Stimulated activated naive B cell treated with anti-CD40 and anti-IgM and Interleukin-4, amounts not matched to agents 10 μg/mL and 1 μg/mL and 100 μg/mL, for 72 hours (primary cell): ENCODE measurements at places on chromosomes 11 and 22.

DNA sequence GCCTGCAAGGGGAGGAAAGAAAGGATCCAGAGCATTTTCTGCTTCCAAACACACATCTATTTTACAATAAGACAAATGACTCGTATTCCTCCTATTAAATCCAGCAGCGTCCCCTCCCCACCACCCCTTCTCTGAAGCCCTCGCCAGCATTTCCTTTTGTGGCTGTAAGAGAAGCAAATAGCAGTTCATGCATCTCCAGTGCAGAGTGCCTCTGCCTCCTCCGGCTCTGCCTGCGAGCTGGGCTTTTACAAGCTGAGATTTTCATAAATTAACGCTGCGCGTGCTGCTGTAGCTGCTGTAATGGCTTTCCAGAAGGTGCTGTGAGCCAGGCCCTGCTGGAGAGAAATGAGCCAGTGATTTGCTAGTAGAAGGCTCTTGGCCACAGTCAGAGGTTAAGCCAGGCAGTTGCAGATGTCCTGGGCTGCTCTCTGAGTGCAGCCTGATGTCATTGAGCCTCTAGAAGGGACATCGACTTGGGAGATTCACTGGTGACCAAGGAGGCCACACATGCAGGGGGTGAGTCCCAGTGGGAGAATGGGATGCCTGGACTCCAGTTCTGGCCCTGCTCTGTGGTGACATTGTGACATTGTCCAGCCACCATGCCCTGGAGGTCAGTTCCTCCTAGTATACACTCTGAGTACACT is 134.5 kb upstream of the NAV2 start:
- no peak for DNase-seq

- no peak for DNase-seq
These were observed 2.5 kb upstream of the TPST2 start for GRCh38 chr22:26592421-26592891.

GRCh38 chr11:83392556-83392955 is 106.4 kb upstream of the CCDC90B start:
- no peak for DNase-seq

- no peak for DNase-seq
These were observed 14.2 kb downstream of the DTX4 start for GRCh38 chr11:59186130-59186594.

- no peak for DNase-seq
These were observed 120.4 kb downstream of the PHF21B start for GRCh38 chr22:44889255-44889878.

- DNase-seq = no peak
These were observed 1083.1 kb downstream of the LRRC4C start for GRCh38 chr11:40376331-40376730.

- no peak for DNase-seq
These were observed 3.8 kb downstream of the ARFGAP2 start for GRCh38 chr11:47172740-47173336.

DNA sequence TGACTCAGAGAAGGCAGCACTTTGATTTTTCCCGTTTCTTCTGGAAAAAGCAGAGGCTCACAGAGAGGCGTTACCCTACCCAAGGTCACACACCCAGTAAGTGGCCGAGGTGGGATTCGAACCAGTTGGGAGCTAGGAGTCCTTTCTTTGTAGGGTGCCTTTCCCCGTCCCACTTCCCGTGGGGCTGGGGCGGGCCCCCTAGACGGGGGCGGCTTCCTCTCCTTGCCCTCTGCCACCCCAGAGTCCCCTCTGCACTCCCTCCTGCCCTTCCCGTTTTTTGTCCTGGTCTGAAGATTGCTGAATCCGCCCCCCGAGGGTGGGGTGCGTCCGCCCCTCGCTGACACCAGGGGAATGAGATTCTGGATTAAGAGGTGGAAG is 747 bp downstream of the TPCN2 start:
- DNase-seq = peak; percentile 15

DNA sequence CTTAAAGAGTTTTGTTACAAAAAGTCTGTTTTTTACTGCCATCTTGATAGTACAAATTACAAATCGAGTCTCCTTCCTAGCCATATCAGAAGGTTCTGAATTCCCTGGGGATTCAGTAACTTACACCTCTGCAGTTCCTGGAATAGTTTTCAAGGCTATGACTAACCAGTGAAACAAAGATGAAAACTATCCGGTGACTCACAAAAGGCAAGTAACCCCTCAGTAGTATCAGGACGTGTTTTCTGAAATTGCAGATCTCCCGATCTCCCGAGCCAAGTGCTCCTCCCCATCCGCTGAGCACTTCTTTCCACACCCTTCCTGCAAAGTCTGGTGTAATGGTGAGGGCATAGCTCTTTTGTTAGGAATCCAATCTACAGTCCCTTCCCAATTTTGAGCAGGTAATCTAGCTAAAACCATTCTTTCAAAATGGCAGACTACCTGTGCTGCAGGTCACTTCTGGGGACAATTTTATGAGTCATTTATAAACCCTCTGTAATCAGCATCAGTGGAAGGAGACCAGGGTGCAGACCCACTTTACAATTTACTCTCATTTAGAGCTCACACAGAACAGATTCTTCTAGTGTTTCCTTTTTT is 7.7 kb downstream of the E2F8 start:
- no peak for DNase-seq

DNA sequence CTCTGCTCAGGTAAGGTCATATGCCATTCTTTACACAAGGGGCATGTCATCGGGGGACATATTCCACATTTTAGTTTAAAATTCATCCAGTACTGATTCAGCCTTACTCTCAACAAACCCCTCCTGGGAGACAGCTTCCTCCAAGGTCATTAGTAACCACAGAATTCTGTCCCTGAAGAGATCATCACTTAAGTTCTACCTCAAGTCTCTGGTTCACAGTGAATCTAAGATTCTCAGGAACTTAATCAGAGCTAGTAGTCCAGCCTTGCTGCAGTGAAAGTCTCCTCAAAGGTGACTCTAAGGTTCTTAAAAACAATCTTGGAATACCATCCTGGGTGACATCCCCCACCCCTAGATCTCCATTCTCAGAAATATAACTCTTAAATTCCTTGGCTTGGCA is 18.9 kb upstream of the GDPD4 start:
- DNase-seq = no peak

GRCh38 chr22:45159652-45160462 is 3.9 kb upstream of the NUP50 start:
- DNase-seq = no peak

- DNase-seq = no peak
These were observed 3.3 kb upstream of the KMT5B start for GRCh38 chr11:68216171-68216938.

DNA sequence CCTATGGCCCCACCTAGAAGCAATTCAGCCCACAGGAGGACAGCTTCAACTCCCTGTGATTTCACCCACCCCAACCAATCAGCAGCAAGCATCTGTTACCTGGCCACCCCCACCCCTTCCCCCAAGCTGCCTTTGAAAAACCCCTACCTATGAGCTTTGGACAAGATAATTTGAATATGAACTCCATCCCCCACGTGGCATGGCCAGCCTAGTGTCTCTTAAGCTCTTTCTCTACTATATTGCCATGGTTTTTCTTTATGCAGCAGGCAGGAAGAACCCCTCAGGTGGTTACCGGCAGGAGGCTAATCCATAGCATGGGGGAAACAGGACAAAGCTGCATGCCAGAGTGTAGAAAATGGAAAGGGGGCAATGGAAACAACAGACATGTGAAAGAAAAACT is 29.0 kb downstream of the CTSC start:
- no peak for DNase-seq
